ENCODE measurements at places on chromosomes 11 and 22. TPM values are rescaled to one million over a fixed set of nuclear protein-coding genes. Genes with fewer than 3 reads are reported as not detected.

DNA sequence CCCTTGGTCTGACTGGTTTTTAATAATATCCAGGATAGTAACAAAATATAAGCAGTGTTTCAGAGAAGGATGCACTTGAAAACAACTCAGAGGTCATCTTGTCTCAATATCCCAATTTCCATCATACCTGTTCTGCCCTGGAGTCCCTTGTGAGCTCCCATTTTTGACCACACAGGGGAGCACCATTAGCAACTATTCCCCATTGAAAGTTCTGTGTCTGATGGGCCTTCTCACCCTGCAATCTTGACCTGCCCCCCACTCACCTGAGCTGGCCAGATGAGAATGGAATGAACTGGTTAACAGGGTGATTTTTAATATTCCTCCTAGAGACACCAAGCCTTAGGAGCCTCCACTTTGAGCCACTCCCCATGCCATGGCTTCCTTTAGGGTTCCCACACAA lies 3.8 kb upstream of the CAPN5 start:
- DNase-seq = peak; percentile 5

GRCh38 chr22:31206896-31207687 lies 5.0 kb upstream of the LIMK2 start:
- no peak for DNase-seq

- DNase-seq = no peak
Observed at GRCh38 chr22:44913198-44913983, 96.4 kb downstream of the PHF21B start.

DNA sequence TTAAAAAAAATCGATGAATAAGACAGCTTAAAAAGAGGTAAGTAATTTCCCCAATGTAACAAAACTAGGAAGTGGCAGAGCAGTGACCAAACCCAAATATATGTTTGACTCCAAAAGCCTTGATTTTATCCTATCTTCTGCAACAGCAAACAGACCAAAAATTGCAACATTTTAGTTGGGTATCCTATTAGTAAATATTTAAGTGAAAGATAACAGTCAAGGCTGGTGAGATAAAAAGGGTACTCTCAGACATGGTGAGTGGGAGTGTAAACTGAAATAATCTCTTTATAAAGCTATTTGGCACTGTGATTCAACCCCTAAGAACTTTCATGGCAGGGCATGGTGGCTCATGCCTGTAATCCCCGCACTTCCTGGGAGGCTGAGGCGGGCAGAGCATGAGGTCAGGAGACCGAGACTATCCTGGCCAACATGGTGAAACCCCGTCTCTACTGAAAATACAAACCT lies 1.9 kb upstream of the RDX start:
- DNase-seq = peak; percentile 60

DNA sequence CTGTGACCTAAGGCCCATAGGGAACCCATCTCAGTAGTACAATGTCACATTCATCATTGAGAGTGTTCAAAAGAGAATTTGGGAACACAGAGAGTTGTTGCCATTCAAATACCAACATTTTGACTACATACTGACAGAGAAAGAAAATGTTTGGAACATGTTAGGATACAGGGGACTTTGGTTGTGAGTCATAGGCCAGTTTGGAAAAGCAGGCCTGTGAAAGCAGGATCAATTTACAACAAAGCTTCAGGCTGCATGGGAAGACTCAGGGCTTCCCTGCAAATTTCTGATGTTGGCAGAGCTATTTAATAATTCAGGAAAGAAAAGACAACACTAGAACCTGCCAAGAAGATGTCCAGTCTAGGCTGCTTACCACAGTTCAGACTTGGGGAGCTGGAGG lies 374 bp downstream of the NLRP10 start:
- DNase-seq = no peak

DNA sequence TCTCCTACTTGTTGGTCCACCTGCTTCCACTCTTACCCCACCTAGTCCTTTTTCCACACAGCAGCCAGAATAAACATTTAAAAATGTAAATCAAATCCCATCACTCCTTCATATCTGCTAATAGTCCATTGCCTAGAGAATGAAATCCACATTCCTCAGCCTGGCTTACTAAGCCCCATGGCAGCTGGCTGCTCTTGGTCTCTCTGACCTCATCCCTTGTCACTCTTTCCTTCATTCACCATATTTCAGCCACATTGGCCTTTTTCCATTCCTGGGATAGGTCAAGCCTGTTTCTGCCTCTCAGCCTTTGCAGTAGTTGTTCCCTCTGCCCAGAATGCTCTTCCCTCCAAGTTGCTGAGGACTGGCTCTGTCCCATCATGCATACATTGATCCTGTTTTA lies 512.8 kb downstream of the INSC start:
- DNase-seq = no peak

DNA sequence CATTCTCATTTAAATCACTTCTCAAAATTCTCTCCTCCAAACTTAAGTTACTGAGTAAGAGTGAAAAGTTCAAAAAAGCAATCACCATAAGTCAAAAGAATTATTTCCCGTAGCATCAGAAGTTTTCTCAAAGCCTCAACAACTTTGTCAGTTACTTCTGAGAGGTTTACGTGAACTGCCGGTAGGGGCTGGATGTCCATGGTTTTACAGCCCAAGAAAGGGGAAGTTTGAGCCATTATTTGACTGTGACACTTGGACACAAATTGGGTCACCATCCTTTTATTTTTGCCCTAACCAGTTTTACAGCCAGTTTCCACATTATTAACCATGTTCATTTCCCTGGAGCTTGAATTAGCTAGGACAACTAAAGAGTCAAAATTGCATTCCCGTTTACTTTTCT lies 7.5 kb downstream of the POU2AF3 start:
- DNase-seq = no peak

DNA sequence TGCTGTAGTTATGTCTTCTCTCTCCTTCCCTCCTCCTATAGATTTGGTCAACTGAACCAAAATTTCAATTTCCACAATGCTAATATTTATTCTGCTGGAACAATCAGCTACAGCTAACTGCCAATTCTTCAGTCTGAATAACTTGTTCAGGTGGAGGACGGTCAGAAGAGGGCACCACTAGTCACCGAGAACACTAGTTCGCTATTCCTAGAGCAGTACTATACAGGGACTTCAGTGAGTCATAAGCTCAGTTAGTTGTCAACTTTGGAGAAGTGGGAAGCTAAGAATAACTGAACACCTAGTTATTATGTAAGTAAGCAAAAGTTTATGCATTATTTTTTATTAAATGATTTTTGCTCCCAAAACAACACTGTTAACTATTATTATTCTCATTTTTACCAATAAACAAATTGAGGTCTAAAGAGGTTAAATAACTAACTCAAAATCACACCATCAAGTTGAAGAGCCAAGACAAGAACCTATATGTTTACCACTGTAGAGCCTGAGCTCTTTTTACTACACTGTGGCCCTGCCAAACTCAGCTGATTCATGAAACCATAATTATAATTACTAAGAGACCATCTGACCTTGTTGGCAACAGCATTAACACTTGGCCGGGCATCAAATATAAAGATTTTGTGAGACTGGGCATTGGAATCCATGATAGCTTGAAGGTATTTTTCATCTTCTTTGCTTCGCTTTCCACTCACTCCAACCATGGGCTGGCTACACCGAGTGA lies 59.0 kb downstream of the CEP57 start:
- peak; percentile 28 for DNase-seq

GRCh38 chr11:75554258-75555022 lies 7.6 kb upstream of the SERPINH1 start:
- DNase-seq = peak; percentile 96

DNA sequence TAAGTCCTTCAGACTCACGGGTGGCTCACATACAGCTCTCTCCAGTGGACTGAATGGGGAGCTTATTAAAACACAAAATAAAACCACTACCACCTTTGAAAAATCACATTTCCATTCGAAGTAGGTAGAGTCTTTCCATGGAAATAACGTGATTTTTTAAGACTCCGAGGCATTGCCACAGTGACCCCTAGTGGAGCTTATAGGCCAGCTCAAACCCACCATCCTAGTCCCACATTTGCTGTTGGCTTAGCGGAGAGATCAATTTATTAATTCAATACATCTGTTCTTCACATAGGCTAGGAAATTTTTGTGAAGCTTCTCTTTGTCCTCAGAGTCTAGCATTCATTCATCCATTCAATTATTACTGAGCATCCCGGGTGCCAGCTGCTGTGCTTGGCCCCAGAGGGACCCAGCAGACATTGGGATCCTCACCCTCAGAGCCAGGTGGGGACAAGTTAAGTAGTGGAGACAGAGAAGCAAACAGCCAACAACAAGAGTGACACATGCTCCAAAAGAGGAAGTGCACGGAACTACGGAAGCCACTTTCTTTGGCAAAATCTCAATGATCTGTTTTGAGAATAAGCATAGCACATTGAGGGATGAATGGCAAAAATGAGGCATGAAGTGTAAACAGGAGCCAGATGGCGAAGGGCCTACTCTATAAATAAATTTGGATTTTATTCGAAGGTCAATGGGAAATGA lies 10.2 kb upstream of the P4HA3 start:
- peak; percentile 45 for DNase-seq

DNA sequence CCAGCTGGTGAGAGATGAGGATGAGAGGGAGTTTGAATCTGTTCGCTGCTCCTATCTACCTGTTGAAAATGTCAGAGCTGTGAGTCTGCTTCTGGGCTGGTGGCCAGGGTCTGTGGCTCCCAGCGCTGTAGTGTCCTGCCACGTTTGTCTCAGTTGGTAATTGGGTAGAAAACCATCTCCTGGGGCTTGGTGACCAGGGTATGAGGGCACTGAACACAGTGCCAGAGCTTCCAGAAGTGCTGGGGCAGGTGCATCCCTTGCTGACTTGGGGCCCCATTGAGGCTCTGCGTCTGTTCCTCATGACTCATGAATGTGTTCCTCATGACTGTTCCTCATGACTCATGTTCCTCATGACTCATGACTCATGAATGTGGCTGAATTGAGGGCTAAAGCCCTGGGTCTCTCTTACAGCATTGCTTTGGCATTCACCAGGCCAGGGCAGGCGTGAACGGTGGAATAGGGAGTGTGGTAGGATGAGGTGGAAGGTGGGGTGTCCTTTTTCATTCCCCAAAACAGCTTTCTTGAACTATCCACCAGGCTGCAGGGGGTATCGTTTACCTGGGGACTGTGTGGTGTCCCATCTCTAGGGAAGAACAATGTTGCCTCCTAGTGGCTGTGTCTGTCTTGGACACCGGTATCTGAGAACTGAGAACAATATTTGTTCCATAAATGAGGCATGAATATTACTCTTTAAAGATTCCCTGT lies 139.5 kb downstream of the COMMD9 start:
- peak; percentile 85 for DNase-seq

- no peak for DNase-seq
Observed at GRCh38 chr11:130588471-130588870, 140.0 kb downstream of the ADAMTS15 start.

- no peak for DNase-seq
Observed at GRCh38 chr22:38449776-38450175, 5.2 kb downstream of the KCNJ4 start.

GRCh38 chr11:73426219-73426850 lies 50.1 kb downstream of the RELT start:
- no peak for DNase-seq

GRCh38 chr11:1075341-1075911 lies 752 bp downstream of the MUC2 start:
- DNase-seq = peak; percentile 6

CD3D gene
- total RNA-seq = 0.44 TPM

CHORDC1 gene
- total RNA-seq = 28.6 TPM

CTSF gene
- 149 TPM for total RNA-seq

MYBPC3 gene
- total RNA-seq = 2.0 TPM

SLC1A2 gene
- 4.8 TPM for total RNA-seq

FAT3 gene
- 0.34 TPM for total RNA-seq

APOC3 gene
- not detected for total RNA-seq

RFPL3 gene
- not detected for total RNA-seq

MMP11 gene
- 6.2 TPM for total RNA-seq
